ENCODE measurements at places on chromosomes 4 and X.
A peak's percentile ranks its signal among the peaks of the same experiment; 100 is the strongest.

- no peak for DNase-seq
Measured at GRCh38 chr4:74958881-74959280, 26.0 kb downstream of the PARM1 start.

DNA sequence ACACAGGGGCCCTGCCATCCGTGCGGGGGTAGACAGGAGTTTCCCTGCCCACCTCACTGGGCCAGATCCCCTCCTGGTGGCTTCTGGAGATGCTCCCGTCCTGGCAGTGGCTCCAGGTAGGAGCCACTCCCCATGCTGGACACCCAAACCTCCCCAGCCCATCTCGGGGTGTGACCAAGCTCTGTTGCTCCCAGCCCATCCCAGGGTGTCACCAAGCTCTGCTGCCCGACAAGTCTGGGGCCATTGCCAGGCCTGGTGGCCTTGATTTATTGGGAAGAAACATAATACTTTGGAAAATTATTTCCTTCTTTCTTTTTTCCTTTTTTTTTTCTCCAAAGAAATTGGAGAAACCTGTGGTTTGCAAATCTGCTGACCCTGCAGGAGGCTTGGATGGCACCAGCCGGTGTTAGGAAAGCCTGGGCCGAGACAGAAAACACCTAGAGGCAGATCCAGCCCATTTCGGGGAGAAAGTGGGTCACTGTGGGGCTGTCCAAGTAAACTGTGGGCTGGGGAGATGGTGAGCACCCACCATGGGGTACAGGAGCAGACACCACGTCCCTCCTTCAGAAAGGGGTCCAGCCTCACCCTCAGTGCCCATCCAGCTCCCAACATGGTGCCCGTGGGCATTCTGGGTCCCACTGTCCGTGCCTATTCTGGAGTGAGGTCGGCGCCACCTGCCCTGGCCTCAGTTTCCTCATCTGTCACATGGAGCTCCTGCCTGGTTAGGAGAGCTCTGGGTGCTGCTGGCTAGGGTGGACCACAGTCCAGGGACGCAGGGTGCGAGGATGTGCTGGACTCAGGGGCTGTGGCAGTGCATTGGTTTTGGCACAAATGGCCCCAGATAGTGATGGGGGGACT lies 59.4 kb upstream of the ADRA2C start:
- DNase-seq, result no peak

GRCh38 chr4:120694973-120695372 lies 227.6 kb downstream of the PRDM5 start:
- no peak for DNase-seq

- DNase-seq, result no peak
Measured at GRCh38 chr4:73869130-73870055, at the start of gene CXCL1. CXCL1 (plus strand) TSS chr4:73869393; CDS start chr4:73869471, 78 bp downstream.

- no peak for DNase-seq
Measured at GRCh38 chr4:151721466-151721865, 39.3 kb downstream of the GATB start.

- DNase-seq, result peak; percentile 9
Measured at GRCh38 chrX:57528670-57529255, 63.0 kb upstream of the ZXDB start.

DNA sequence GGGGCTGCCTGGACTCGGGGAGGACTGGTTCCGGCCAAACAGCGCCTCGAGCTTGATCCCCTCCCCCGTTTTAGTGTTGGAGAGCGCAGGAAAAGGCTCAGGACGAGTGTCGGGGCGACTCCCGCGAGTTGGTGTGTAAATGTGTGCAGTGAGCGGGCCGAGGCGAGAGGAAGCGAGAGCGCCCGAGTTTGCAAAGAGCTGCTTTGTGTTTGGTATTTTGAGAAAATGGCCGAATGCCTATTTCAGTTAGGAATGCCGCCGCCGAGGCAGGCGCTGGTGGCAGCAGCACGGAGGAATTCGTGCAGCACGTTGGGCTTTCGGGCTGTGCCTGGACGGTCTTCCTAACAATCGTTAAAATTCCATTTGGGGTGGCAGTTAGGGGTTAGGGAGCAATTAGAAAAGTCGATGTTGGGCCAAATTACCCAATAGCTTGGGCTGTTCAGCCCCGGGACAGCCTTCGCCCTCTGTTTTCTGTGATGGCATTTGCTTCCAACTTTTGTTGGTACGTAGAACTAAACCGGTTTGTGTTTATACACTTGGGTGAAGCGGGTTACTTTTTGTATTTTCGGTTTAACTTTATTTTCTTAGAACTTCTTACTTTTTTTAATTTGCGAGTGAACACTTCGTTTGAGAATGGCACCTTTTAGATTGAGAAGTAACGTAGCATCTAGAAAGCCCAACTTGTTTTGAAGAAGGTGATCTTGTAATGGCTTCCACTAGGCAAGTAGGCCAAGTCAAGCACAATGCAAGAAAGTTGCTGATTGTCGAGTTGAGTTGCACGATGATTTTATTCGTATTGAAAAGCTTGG lies 1.6 kb downstream of the REST start:
- DNase-seq, result no peak

DNA sequence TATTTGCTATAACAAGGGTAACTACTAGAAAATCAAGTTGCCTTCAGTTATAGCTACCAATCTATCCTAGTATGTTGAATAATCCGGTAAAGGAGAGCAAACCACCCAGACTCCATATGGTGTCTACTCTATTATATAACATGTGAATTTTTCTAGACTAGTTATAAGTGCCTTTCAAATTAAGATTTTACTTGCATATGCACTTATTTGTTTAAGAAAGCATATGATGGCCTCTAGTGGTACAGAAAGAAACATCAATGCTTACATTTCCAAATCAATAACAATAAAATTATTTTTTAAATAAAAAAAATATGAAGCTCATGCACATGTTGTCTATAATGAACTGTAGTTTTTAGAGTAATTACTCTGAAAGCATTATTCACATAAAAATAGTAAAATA lies 1516.4 kb upstream of the PABPC4L start:
- no peak for DNase-seq

GRCh38 chr4:94451695-94452475 lies at the start of gene PDLIM5:
PDLIM5 (plus strand) TSS chr4:94451942; CDS start chr4:94455289, 3,347 bp downstream.
- no peak for DNase-seq

DNA sequence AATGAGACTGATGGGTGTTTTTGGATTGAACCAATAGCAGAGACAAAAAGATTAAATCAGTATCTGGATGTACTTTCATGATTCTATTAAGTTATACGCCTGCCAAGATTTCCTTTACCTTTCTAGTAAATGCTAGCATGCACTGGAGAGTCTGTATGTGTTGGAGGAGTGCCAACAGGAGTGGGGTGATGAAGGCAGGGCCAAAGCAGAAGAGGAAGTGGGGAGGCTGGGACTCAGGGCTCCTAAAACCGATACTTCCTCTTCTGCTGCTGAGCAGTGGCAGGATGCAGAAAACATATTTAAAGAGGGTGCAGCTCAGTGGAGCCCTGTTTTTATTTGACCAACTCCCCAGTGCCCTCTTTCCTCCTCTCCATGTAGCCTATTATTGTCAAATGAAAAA lies 5.6 kb downstream of the CYSLTR1 start:
- DNase-seq, result no peak

GRCh38 chr4:40953283-40954087 lies 203.7 kb downstream of the NSUN7 start:
- no peak for DNase-seq

GRCh38 chr4:184234155-184234554 lies 16.5 kb upstream of the ENPP6 start:
- no peak for DNase-seq

- no peak for DNase-seq
Measured at GRCh38 chr4:64539234-64539849, 130.1 kb upstream of the TECRL start.

DNA sequence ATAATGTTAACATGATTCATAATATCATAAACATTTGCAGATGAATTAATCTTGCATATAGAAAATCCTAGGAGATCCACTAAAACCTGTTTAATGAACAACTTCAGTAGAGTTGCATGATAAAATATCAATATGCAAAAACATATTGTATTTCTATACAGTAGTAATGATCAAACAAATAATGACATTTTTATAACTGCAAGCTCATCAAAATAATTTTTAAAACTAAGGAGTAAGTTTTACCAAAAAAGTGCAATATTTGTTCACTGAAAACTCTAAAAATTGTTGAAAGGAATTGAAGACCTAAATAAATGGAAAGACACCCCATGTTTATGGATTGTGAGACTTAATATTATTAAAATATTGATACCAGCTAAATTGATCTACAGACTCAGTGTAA lies 15.9 kb upstream of the GPRASP2 start:
- DNase-seq, result no peak

- no peak for DNase-seq
Measured at GRCh38 chrX:16920075-16920474, 26.4 kb upstream of the REPS2 start.

DNA sequence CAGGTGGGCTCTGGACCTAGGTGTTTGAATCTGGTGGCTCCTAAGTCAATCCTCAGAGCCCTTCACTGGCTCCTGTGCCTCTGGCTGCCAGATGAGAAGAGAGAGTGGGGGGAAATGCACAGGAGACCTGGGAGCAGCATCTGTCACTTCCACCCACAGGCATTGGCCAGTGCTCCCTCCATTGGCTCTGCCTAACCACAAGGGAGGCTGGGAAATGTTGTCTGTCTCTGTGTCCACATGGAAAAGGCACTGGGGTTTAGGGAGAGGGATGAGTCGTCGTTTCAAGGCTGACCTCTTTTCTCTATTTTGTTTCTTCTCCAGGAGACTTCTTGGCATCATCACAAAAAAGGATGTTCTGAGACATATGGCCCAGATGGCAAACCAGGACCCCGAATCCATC lies 76.4 kb downstream of the CLCN4 start:
- no peak for DNase-seq

DNA sequence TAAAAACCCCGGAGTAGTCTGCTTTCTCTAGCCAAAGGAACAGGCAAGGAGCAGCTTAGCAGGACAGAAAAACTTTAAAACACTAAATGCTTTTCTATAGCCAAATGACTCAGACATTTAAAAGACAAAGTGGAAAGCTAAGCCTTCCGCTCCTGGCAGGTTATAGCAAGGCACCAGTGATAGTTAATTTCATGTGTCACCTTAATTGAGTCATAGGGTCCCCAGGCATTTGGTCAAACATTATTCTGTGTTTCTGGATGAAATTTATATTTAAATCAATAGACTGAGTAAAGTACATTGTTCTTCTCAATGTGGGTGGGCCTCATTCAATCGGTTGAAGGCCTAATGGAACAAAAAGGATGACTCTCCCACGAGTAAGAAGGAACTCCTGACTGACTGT lies 885.7 kb upstream of the ADGRL3 start:
- DNase-seq, result no peak

GRCh38 chr4:184528051-184528450 lies 53.7 kb upstream of the IRF2 start:
- no peak for DNase-seq

- DNase-seq, result no peak
Measured at GRCh38 chr4:87499403-87500091, 29.6 kb downstream of the SPARCL1 start.

- no peak for DNase-seq
Measured at GRCh38 chrX:81263059-81263458, 61.2 kb downstream of the SH3BGRL start.

GRCh38 chr4:113783701-113784100 lies 22.2 kb upstream of the CAMK2D start:
- DNase-seq, result no peak

DNA sequence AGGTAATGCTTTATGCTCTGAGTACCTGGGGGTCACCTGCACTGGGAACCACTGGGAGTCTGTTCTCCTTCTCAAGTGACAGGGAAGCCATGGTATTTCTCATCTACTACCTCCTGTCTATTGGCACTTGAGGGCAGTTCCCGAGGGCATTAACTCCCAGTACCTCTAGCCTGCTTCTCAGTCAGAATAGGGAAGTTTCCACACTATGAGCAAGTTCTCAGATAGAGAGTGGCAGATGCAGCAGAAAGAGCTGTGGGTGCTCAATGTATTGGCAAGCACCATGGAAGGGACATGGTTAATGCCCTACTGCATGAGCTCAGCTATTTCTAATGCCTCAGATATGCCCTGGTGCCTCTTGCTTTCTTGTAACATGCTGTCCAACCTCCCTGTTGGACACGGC lies 74.1 kb downstream of the ANOS1 start:
- no peak for DNase-seq

DNA sequence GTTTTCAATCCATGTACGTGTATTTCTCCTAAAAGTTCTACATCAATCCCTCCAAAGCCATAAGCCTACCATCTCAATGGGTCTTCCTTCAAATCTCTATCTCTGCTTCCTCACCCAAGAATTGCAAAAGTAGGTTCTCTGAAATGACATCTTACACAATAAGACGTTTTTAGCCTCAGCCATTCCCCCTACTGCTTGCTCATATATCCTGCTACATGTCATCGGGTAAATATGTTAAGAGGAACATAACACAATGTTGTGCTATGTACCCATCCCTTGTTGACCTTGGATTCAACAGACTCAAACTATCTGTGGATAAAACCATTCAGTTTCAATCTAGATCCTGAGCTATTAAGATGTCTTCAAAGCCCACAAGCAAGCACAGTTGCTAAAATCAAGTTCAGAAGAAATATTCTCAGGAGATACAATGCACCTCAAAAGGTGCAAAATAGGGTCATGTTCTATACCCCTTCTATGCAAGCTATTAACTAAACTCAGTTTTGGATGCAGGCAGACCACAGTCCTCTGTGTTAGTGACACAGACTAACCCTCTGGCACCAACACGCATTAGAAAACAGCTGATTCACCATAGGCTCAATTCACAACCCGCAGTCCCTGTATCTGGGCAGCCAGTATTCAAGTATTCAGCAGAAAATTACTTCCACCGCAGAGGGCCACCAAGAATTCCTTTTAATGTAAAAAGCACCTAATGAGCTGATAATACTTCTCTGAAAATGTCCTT lies 56.8 kb downstream of the CD99L2 start:
- DNase-seq, result no peak

- no peak for DNase-seq
Measured at GRCh38 chr4:163755013-163755412, 260.5 kb downstream of the TMA16 start.

DNA sequence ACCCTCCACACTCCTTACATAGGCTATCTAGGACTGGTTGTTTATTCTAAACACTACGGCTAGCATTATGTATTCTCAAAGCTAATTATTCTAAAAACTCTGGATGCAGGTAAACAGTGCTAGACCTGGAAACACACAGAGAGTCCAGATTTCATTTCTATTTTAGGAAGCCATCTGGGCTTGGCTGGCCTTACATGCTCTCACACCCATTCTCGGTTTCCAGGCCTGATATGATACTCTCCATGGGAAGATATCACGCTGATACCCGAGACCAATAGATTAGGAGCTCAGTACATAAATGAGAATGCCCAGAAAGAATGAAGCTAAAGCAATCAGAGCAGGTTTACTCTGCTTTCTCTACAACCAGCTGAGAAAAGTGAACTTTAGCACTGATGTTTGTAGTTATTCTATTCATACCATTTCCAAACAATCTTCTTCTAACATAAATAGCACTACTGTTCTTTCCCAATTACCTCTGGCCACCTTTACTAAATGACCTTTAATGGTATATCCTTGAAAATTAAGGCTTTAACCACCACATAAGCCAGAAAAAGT lies 973.3 kb downstream of the PCDH18 start:
- DNase-seq, result no peak

DNA sequence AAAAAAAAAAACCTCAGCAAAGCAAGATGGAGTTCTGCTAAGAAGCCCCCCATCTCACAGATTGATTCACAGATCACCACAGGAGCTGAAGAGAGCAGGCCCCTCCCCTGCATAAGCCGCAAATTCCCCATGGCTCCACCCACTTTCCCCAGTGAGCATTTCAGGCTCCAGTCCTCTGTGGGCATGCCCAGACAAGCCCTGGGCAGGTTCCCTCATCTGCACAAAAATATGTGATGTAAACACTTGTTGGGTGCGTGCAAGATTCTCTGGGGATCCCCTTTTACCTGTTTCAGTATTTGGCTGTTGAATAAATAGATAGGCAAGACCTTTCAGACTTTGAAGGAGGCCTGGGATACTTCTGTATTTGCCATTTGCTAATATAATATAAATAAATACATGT lies 514.3 kb downstream of the PCDH7 start:
- DNase-seq, result no peak
